Activated T-cell treated with anti-CD3 and anti-CD28 coated beads, Interleukin-2, amount 50 U/mL, for 72 hours (primary cell): ENCODE measurements at places on chromosomes 6 and 20. TPM values are rescaled to one million over a fixed set of nuclear protein-coding genes. Genes with fewer than 3 reads are reported as not detected.

The IRF4 gene
- total RNA-seq = 602 TPM

DNA sequence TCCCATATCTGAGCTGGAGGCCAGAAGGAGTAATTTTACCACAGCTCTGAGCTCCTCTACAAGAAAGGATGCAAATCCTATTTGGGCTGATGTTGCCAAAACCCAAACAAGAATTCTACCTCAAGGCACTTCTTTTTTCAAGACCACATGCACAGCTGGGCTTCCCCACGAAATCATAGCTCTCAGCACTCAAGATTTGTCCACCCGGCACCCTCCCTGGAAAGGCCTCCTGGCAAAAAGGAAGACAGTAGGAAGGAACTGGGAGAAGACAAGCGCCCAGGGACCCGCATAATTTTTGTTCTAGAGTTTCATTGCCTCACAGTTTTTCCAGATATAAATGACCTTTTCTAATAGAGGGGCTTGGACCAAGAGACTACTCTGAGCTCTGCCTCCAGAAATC lies 90.5 kb downstream of the BANF2 start:
- no peak for DNase-seq

- no peak for DNase-seq
Observed at GRCh38 chr6:85640821-85641220, 1.9 kb downstream of the SYNCRIP start.

The HFE gene
- 1.3 TPM for total RNA-seq

The F13A1 gene
- not detected for total RNA-seq

DNA sequence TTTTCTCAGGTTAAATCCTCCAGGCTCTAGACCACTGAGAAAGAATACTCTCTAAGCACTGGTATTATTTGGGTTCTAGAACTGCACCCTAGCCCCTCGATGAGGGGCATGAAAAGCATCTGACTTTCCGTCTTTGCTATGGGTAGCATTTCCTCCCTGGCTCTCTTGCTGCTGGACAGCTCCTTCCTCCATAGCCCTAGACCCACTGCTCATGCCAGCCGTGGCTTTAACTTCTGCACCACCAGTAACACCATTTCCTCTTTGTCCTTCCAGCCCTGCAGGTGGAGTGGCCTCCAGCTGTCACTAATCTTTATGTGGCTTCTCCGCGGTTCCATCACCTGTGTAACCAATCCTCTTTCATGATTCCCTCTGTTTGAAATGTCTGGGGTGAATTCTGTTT lies 194.9 kb downstream of the SCP2D1 start:
- no peak for DNase-seq

The CRISP3 gene
- not detected for total RNA-seq

DNA sequence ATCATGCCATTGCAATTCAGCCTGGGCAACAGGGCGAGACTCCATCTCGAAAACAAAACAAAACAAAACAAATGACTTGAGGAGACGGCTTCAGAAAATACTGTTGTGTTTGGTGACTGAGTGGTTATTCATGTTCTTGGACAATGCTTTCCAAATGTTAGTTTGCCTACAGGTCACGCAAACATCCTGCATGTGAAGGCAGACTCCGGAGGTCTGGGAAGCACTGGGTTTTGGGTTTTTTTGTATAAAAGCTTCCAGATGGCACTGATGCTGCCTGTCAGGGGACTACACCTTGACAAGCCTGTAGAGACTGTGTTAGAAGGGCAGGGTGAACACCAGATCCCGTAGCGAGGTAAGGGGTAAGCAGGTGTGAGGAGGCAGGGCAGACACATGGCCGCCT lies 81.7 kb downstream of the THBS2 start:
- DNase-seq = no peak

The SPDEF gene
- total RNA-seq = 0.16 TPM

DNA sequence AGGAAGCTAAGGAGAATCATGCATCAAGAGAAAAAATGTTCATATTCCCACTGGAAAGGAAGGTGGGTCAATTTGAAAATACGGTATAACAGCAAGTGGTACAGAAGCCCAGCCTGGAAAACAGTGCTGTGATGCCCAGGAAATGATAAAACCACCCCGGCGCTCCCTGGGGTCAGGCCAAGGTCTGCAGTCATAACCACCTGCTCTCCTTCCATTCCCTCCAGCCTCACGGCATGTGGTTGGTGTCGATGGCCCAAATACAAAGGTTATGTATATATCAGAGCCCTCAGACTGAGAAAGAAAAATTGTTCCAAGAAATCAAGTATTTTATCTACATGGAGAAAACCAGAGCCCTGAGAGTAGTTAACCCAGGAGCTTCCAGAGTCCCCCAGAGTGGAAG lies 208.1 kb upstream of the CDYL start:
- no peak for DNase-seq

DNA sequence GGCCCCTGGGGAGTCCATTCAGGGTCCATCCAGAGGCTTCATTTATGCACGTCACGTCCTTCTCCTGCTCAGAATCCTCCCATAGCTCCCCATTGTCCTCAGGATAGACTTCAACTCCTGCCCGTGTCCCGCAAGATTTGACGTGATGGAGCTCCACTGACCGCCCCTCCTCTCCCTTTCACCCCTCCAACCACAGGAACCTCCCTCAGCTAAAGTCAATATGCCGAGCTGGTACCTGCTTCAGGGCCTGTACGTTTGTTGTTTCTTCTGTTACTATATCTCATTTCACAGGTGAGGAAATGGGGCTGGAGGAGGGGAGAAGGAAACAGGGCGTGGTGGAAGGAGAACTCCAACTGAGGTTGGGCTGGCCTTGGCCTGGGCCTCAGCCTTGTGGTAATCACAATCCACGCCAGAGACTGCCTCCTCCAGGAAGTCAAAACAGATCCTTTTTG lies 38.6 kb downstream of the CEBPB start:
- no peak for DNase-seq

DNA sequence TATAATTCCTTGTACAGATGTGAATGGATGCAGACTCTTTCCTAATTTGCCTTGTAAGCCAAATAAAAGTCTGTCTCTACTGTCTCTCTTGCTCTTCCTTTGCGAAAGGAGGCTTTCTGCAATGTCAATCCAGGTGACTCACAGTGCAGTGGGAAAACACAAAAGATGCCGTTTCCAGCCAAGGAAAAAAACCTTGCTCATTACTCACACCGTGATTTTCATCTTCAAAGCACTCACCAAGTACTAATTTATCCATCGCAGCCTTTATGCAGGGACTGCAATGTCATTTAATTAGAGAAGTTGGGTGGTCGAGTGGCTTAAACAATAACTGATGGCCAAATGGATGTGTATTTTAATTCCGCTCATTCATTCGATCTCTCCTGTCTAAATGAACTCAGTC lies 23.8 kb downstream of the SAYSD1 start:
- DNase-seq = no peak

DNA sequence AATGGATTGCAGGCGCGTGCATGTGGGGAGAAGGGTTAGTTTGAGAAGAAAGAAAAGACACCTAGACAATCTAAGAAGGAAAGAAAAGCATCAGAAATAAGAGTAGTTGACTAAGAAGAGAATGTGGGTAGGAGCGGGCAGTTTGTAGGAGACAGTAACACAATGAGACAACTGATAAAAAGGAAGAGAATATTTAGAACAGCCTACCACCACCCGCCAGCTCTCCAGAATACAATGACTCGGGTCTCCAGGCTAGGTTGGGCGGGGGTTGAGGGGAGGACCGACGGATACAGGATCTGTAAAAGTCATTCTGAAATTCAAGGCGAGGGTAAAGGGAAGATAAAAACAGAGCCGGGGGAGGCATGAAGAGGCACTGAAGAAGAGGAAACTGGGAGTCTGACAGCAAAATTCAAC lies 712 bp downstream of the ABHD16A start:
- DNase-seq = peak; percentile 36

GRCh38 chr6:144150710-144151657 lies 667 bp downstream of the STX11 start:
- peak; percentile 69 for DNase-seq

The MUC21 gene
- not detected for total RNA-seq

DNA sequence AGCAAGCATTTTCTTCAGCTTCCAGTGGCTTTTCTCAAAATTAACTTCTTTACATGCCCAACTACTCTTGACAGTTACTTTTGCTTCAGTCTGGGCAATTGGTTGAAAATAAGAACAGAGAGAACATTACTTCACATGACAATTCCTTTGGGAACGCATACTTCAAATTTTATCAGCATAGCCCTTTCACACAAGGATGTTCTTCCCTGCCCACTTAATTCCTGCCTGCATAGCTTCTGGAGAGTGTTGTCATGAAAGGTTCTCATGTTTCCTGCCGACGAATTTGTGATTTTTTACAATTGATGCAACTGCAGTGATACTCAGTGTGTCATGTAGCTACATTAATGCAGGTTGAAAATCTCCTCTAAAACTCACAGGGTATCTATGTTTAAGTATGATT lies 22.0 kb upstream of the SNRNP48 start:
- DNase-seq = no peak

The HMGCLL1 gene
- not detected for total RNA-seq
